CD8-positive, alpha-beta memory T cell (primary cell): ENCODE measurements at places on chromosomes 3 and 15. TPM values are rescaled to one million over a fixed set of nuclear protein-coding genes. Genes with fewer than 3 reads are reported as not detected.

GOLGA8T gene
- not detected for total RNA-seq

CNTN3 gene
- total RNA-seq: not detected

DNA sequence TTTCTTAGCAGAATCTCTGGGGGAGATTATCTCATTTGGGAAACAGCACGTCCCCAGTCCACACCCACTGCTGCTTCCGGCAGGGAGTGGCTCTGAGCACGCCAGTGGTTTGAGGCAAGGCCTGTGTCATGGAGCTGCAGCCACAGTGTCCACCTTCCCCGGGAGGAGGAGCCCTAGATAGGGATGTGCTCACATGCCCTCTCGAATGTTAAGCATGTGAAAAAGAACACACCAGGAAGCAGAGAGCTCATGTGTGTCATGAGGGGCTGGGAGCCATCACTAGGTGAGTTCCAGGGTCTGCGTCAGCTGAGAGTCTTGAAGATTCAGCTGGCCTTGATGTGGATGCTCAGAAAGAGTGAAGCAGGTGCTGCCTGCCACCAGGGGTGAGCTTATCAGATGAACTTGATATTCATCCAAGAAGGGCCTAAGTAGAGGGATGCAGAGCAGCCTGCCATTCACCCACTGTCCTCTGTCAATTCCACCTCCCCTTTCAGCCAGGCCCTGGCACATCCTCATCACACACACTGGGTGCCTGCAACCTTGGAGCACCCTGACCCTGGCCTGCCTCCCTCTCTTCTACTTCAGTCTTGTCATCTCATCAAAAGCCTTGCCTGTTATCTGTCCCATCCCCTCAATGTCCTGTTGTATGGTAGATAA, 16.3 kb downstream of the ITGA11 start:
- DNase-seq: no peak
- H3K27me3 ChIP-seq: no peaks in the 10 kb centered on the region
- H3K4me1 ChIP-seq: no peaks in the 10 kb centered on the region
- no peak overlapping the region for H3K4me3 ChIP-seq
- no peak overlapping the region for H3K27ac ChIP-seq

- H3K4me3 ChIP-seq: no peak overlapping the region
- no peaks in the 10 kb centered on the region for H3K27me3 ChIP-seq
- H3K27ac ChIP-seq: no peak overlapping the region
- no peaks in the 10 kb centered on the region for H3K36me3 ChIP-seq
Observed at GRCh38 chr3:181030948-181031347, 41.4 kb upstream of the DNAJC19 start.

DNA sequence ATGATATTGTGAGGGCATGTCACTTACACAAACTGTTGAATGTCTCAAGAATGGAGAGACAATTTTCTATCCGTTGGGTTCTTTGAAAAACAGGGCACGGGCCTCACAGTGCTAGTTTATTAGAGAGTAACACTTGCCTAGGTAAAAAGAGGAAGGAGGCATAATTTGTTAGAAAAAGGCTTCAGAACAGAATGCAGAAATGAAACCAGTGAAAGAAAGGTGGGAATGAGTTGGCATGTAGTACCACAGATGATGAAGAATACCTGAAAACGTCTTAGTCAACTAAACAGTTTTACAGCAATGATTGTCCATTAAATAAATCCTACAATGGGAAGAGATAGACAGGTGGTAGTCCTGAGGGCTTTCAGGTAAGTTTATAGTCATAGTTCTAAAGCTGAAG, 1399.7 kb upstream of the CADM2 start:
- H3K4me1 ChIP-seq: no peaks in the 10 kb centered on the region
- H3K4me3 ChIP-seq: no peak overlapping the region
- H3K27ac ChIP-seq: no peak overlapping the region
- no peak for DNase-seq

DNA sequence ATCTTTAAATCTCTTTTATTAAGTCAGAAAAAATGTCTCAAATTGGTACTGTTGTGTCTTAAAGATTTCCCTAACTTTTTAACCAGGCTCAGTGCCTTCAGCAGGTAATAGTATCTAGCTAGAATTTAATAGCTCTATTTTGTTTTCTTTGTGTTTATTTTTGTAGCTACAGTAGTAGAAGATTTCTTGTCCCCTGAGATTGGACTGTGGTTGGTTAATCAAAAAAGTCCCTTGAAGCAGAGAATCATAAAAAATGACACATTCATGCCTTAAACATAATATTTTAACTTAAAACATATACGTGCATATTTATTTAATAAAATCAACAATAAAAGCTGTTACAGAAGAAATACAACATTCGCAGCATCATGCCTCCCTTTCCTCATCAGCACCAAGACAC, 102.8 kb downstream of the EEFSEC start:
- DNase-seq: no peak
- no peaks in the 10 kb centered on the region for H3K27me3 ChIP-seq
- no peaks in the 10 kb centered on the region for H3K4me1 ChIP-seq
- H3K4me3 ChIP-seq: no peak overlapping the region
- no peak overlapping the region for H3K27ac ChIP-seq

- no peak overlapping the region for H3K4me3 ChIP-seq
- no peaks in the 10 kb centered on the region for H3K4me1 ChIP-seq
- no peak for DNase-seq
- H3K27ac ChIP-seq: no peak overlapping the region
Observed at GRCh38 chr15:88090481-88091011, 166.0 kb downstream of the NTRK3 start.
